ENCODE measurements at places on chromosomes 4 and X.

GRCh38 chr4:17630228-17630627 is 15.8 kb downstream of the MED28 start:
- no peak for DNase-seq

GRCh38 chr4:8698341-8699062 is 105.9 kb downstream of the CPZ start:
- DNase-seq: no peak

DNA sequence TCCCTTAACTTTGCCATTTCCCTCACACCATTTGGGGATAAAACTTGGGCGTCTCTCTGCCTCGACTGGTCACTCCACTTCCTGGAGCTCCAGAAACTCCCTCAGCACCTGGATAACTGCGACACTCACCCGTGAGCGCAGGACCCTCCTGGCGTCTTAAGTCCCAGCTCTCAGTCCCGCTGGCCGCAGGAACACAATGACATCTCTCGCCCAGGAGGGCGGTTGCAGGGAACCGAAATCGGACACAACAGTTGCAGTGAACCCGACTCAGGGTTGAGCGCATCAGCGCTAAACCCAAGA is 370.9 kb upstream of the SMIM31 start:
- DNase-seq: no peak

DNA sequence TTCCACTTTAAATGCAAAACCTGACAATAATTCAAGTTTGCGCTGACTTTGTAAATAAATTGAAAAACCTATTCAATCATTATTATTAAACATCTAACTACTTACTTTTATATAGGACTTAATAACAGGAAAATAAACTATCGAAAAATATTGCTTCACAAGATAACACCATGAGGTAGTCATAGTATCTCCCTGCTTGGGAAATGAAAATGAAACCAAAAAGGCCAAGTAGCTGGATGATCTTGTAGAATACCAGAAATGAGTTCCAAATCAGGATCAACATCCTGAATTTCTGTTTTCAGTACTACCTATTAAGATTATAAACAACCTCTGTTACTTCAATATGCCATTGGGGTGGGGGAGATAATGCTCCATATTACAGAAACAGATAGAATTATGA is 58.9 kb downstream of the CHIC2 start:
- DNase-seq: no peak

- DNase-seq: no peak
Observed at GRCh38 chr4:6122496-6122895, 77.9 kb downstream of the JAKMIP1 start.

GRCh38 chr4:64712590-64712989 is 303.3 kb upstream of the TECRL start:
- DNase-seq: no peak

- DNase-seq: no peak
Observed at GRCh38 chr4:70759627-70760026, 37.9 kb downstream of the RUFY3 start.

DNA sequence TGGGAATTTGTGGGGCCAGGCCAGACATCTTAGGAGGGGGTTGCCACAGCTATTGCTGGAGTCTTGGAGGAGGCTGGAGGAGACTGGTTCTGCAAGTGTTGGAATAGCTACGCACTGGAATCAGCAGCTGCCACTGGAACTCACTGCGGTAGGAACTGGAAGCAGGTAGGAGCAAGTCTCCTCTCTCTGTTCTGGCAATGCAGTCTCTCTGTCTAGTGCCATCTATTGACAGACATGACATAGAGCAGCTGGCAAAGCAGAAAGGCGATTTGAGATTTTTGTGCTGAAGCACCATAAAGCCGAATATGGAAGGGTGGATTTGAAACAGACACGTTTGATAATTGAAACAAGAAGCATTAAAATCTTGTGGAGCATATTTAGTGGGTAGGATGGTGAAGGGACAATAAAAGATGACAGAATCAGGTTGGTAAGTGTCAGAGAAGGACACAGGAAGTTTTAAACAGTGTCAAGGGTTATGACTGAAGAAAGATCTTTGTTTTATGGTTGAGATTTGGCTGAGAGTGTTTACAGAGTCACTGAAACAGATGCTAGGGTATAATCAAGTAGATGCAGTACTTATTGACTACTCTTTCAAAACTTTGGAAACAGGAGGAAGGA is 23.5 kb upstream of the SYNPO2 start:
- no peak for DNase-seq

DNA sequence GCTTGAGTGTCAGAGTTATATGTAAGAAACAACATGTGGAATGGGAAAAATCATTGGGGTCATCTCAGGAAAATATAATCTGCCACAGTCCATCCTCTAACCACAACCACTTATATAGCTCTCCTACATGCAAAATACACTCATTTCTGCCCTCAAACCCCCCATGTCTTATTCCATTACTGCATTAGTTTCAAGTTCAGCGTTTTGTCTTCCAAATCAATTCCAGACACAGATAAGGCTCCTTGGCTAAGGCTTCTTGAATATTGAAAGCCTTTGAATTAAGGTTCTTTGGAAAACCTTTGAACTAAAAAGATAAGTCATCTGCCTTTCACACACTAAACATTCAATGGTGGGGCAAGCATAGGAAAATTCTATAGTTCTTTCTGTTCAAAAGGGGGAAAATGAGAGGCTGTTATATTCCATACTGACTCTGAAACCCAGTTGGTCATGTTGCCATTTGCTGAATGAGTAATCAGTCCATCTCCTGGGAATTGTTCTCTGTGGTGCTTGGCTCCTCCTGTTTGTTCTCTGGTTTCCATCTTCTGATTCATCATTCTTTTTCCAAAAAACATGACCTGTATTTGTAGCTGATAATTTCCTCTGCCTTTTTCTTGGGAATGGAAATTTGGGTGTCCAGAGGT is 218.7 kb downstream of the BMPR1B start:
- no peak for DNase-seq

DNA sequence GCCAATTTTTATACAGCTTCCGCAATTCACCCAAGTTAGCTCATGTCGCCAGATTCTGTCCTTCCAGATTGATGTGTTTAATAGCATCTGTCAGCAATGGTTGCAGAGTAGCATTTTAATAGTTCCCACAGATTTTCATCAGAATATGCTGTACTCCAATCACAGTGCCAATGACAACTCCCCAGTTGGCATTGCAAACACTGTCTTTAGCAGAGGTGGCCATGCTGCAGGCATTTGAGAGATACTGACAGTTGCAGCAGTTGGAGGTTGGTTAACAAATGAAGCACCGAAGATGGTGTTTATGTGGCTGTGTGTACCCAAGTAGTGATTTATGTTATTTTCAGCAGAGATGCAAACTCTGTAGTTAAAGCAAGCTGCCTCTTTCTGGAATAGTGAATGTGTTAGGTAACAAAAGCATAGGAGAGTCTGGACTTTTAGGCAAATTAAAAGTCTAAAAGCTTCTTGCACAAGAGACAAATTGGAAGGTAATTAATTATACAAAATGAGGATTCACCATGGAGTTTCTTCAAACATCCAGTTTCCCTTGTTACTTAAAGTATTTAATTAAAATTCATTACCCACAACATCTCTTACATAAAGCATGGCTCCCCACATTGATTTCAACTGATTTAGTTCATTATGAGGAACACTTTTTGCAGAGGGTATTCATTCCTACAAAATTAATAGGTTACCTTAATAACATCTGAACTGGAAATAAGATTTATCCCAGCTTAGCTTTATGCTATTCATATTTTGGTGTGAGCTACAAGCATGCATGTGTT is 65.2 kb downstream of the PARM1 start:
- no peak for DNase-seq

DNA sequence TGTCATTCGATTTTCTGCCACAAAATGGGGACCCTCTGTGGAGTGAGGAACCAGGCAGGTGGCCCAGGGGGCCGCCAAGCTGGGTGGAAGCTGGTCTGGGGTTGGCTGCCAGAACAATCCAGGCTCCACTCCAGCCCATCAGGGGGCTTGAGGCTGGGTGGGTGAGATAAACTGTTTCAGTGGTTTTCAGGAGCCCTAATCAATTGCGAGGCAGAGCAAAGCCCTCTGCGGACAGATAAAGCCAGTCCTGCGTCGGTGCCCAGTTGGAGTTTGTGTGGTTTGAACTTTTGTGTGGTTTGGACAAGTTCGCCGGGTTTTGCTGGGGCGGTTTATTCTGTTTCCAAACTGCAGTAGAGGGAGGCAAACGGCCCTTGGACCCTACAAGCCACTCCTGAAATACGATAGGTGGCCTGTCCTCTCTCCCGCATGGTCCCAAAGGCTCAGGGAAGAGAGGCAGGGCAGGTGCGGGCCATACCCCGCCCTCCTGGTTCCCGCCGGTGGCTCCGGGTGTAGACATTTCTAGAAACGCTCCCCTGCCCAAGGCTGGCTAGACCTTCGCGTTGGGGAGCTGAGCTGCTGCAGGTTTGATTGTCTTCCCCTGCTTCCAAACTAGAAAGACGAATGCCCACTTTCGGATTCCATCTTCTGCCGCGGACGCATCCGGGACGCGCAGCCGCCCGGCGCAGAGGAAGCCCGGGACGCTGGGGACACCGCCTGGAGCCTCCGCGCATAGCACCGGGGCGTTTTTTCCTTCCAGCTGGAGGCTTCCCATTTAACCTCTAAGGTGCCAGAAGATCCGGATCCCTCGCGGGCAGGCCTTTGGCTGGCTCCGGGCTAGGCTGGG is 169.0 kb upstream of the BCOR start:
- no peak for DNase-seq

DNA sequence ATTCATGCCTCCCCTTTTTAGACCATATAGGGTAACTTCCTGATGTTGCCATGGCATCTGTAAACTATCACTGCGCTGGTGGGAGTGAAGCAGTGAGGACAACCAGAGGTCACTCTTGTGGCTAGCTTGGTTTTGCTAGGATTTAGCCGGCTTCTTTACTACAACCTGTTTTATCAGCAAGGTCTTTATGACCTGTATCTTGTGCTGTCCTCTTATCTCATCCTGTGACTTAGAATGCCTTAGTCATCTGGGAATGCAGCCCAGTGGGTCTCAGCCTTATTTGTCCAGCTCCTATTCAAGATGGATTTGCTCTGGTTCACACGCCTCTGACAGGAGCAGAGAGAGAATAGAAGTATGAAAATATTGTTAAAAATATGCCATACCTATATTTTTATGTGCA is 355.7 kb downstream of the ADGRL3 start:
- no peak for DNase-seq

DNA sequence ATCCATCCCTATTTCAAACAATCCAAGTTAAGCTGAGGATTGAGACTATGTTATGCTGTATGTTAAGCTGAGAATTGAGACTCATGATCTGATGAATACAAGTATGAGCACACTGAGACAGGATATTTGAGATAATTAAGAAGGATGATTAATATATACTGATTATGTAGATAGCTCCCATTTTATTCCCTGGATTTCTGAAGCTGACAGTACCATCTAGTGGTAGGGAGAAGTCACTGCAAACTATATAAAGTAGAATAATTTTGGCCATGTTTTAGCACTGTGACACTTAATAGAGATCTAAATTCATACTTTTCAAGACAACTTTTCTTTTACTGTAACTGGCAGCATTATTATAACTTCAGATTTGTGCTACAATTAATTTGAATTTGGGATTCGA is 63.8 kb upstream of the HPRT1 start:
- no peak for DNase-seq

- no peak for DNase-seq
Observed at GRCh38 chr4:128305942-128306341, 18.3 kb upstream of the PGRMC2 start.

GRCh38 chr4:1019729-1020470 is 8.5 kb downstream of the FGFRL1 start:
- no peak for DNase-seq

GRCh38 chr4:178027796-178028195 is 585.6 kb upstream of the AGA start:
- DNase-seq: no peak

- no peak for DNase-seq
Observed at GRCh38 chr4:118823471-118823870, 12.5 kb downstream of the SEC24D start.

DNA sequence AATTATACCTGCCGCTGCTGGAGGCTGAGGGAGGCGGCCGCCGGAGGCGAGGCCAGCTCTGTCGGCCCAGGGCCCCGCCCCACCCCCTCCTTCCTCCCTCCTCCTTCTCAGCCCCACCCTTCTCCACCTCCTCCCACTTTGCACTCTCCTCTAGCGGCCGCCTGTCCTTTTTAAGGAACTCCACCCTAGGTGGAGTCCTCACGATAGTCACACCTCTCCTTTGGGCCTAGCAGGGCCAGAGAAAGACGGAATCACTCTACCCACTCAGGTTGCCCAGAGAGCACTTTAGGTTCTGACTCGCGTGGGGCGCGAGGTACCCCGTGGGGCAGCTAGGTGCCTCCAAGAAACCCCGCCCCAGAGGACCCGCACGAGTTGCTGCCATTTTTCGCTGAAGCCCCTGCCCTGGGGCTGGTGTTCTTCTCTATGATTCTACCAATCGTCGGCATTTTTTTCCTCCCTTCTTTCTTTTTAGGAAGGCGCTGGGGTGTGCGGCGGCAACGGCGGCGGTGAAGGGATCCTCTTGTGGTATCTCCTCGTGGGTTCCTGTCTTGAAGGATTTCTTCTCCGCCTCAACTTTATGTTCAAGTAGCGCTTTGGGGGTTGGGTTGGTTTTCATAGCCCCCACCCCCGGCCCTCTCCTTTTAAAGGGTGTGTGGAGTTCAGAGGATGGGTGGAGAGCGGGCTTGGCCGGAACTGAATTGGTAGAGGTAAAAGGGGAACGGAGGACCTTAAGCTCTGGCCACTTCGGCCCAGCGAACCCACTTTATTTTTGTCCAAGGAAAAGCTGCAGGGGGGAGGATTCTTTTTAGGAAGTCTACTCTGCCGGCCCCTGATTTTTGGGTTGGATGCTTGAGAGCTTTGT is at the start of gene KLF8:
Gene KLF8, plus strand, starts transcription at position 136 of the 862 bp plus-strand sequence. CDS start 979 bp downstream, outside the sequence.
- no peak for DNase-seq

GRCh38 chr4:139392797-139393196 is 61.1 kb upstream of the RAB33B start:
- no peak for DNase-seq

DNA sequence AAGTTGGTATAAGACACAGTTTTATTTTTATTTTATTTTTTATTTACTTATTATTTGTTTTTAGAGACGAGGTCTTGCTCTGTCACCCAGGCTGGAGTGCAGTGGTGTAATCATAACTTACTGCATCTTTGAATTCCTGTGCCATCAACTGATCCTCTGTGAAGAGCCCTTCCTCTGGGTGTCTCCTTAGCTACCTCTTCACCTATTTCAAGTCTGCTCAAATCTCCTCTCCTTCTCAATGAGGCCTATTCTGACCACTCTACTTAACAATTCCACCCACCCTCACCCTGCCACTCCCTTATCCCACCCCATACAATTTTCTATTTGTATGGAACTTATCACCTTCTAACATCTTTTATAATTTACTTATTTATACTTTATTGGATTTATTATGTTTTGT is 183.4 kb downstream of the PPP3CA start:
- DNase-seq: no peak

Measured in KG1 (cell line).